SW 1271 (cell line): ENCODE measurements at places on chromosomes 1 and 21.

DNA sequence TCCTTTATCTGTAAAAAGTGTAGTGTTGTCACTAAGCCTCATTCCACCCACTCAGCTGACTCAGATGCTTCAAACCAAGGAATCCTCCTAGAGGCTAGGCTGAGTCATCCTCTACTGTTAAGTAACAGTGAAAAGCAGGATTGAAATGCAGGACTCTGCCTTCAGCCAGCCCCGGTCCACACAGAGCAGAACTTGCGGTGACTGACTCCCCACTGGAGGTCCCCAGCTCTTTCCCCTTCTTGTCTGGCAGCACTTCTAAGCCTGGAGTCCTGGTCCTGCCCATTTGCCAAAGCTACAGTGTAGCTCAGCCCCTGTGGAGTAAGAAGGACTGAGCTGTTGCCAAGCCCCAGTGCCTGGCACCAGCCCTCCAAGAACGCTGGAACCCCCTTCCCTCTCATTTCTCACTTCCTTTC lies 1.7 kb downstream of the RAB7B start:
- peak; percentile 16 for DNase-seq

- no peak for DNase-seq
These were observed 543.6 kb upstream of the B3GALT2 start for GRCh38 chr1:193730017-193730416.

GRCh38 chr1:162688931-162689330 lies 56.7 kb downstream of the DDR2 start:
- DNase-seq = no peak

- DNase-seq = no peak
These were observed 232.6 kb downstream of the SRGAP2C start for GRCh38 chr1:121417325-121417923.

GRCh38 chr1:200279810-200280411 lies 129.9 kb downstream of the ZNF281 start:
- DNase-seq = no peak
